ENCODE measurements at places on chromosomes 7 and 10. TPM values are rescaled to one million over a fixed set of nuclear protein-coding genes. Genes with fewer than 3 reads are reported as not detected.

- H3K27me3 ChIP-seq, result no peaks in the 10 kb centered on the region
- no peak overlapping the region for H3K27ac ChIP-seq
- H3K4me1 ChIP-seq, result peaks cover 5% of the 10 kb centered on the region
- H3K36me3 ChIP-seq, result no peaks in the 10 kb centered on the region
These were observed 294.3 kb upstream of the KIAA1217 start for GRCh38 chr10:23914641-23915040.

DNA sequence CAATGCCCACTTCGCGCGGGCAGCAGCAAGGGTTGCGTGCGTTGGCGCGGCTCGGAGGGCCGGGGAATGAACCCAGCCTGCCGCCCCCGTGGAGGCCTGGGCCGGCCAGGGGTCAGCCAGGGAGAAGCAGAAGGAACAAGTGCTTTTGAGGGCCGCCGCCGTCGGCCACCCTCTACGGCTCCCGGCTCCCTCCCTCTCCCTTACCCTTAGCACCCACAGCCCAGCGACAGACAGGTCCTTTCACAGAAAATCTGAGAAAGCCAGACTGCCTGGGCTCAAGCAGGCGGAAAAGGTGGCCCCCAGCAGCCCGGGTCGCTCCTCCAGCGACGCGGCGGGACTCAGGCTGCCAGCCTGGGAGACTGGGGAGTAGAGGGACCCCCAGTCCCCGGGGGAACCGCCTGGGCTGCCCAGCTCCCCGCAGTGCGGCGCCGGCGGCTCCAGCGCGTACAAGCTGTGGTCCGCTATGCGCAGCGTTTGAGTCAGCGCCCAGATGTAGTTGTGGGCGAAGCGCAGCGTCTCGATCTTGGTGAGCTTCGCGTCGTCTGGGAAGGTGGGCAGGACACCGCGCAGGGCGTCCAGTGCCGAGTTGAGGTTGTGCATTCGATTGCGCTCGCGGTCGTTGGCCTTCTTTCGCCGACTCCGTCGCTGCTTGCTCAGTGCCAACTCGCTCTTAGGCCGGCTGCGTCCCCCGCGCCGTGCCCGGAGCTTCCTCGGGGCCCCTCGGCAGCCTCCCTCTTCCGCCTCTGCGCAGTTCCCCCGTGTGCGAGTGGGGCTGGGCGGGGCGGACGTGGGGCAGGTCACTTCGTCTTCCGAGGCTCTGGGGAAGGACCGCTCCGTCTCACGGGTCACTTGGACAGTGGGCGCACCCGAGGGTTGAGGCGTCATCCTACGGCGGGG, 815 bp downstream of the NEUROG3 start:
- peaks cover 97% of the 10 kb centered on the region for H3K27me3 ChIP-seq
- H3K27ac ChIP-seq, result no peak overlapping the region
- peaks cover 7% of the 10 kb centered on the region for H3K4me1 ChIP-seq
- no peak overlapping the region for H3K4me3 ChIP-seq

DNA sequence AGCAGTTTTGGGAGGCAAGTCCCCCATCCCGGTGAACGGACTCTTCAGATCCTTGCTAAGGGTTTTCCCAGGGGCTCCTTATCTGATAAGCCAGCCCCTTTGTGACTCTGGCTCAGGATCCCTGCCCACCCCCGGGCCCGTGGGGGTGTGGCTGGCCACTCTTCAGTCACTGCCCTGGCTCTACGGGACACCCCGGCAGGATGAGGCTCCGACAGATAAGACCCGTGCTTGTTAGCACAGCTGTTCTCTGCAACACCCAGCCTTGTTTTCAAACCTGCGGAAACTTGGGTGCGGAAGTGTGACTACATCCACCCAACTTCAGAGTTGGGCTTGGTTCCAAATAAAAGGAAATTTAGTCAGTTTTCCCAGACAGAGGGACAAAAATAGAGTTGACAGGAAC, 66.7 kb upstream of the PODXL start:
- H3K27ac ChIP-seq, result no peak overlapping the region
- no peaks in the 10 kb centered on the region for H3K27me3 ChIP-seq
- no peaks in the 10 kb centered on the region for H3K36me3 ChIP-seq
- DNase-seq, result no peak
- peaks cover 4% of the 10 kb centered on the region for H3K4me1 ChIP-seq

DNA sequence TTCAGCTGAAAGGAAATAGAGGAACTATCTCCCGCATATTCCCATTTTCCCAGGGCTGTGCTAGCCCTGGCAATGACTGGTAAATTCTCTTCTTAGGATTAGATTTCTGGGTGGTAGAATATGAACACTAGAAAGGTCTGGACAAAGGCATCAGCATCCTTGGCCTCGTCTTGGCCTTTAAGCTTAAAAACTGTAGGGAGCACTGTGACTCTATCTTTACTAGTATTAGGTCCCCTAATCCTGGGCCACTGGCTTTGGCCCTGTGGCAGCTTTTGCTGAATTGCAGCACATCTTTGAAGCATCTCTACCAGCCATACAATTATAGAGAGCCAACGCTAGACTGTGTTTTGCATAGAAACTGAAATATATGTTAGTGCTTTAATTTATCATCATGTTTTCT, 41.5 kb upstream of the EBLN1 start:
- H3K36me3 ChIP-seq, result no peaks in the 10 kb centered on the region
- H3K27ac ChIP-seq, result no peak overlapping the region
- no peaks in the 10 kb centered on the region for H3K4me1 ChIP-seq
- no peak for DNase-seq
- H3K27me3 ChIP-seq, result no peaks in the 10 kb centered on the region

GRCh38 chr10:2351566-2351965, 614.2 kb upstream of the ADARB2 start:
- H3K4me3 ChIP-seq, result no peak overlapping the region
- H3K27me3 ChIP-seq, result no peaks in the 10 kb centered on the region

DNA sequence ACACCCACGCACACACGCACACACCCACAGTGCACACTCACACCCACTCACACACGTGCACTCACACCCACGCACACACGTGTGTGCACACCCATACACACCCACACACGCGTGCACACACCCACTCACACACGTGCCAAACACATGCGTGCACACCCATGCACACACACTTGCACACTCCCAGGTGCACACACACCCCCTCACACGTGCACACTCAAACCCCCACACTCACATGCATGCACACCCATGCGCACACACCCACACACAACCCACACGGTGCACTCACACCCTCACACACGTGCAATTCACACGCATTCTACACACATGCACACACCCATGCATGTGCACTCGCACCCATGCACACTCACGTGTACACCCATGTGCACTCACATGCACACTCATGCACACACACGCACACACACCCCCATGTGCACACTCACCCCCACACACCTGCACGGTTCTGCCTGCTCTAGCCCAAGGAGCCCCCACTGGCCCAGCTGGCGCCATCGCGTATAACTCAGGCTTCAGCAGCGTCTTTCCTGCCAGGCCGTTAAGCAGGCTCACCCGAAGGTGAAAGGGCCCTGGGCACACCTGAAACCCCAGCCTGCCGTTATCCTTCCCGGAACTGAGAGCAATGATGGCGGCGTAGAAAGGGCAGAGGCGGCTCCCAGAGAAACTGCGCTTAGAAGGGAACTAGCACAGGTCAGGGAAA, 63.9 kb upstream of the PDGFA start:
- H3K27me3 ChIP-seq, result no peaks in the 10 kb centered on the region
- no peaks in the 10 kb centered on the region for H3K4me1 ChIP-seq
- H3K27ac ChIP-seq, result no peak overlapping the region
- H3K36me3 ChIP-seq, result no peaks in the 10 kb centered on the region
- no peak for DNase-seq

- DNase-seq, result no peak
- no peak overlapping the region for H3K4me3 ChIP-seq
- no peak overlapping the region for H3K27ac ChIP-seq
- no peaks in the 10 kb centered on the region for H3K36me3 ChIP-seq
These were observed 307.6 kb downstream of the GRID1 start for GRCh38 chr10:86058964-86059363.

DNA sequence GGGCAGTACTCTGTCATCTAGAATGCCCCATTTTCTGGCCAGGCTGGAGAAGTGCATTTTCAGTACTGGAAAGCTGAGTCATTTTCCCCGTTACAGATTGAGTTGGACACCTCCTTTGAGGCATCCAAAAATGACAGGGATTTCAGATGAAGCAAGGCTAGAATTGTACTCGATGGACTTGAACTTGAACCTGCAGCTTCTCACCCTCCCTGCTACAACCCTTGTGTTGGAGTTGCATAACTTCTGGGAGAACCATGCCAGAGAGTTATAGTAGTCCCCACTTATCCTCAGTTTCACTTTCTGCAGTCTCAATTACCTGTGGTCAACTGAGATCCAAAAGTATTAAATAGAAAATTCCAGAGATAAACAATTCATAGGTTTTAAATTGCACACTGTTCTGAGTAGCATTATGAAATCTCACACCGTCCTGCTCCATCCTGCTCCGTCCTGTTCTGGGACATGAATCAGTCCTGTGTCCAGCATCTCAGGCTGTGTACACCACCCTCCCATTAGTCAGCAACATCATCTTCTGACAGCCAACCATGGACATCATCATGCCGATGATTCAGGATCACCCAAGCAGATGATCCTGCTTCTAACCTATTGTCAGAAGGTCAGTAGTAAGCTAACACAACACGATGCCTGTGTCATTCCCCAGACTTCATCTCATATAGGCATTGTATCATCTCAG, 363.7 kb downstream of the DPP6 start:
- H3K27me3 ChIP-seq, result no peaks in the 10 kb centered on the region
- H3K4me3 ChIP-seq, result no peak overlapping the region
- peak overlapping the region; percentile 49 for H3K27ac ChIP-seq
- no peaks in the 10 kb centered on the region for H3K36me3 ChIP-seq

- H3K4me1 ChIP-seq, result peaks cover 10% of the 10 kb centered on the region
- DNase-seq, result no peak
- H3K27me3 ChIP-seq, result no peaks in the 10 kb centered on the region
- no peak overlapping the region for H3K4me3 ChIP-seq
- no peaks in the 10 kb centered on the region for H3K36me3 ChIP-seq
- peak overlapping the region; percentile 67 for H3K27ac ChIP-seq
These were observed 162.2 kb upstream of the BMPER start for GRCh38 chr7:33742999-33743587.

DNA sequence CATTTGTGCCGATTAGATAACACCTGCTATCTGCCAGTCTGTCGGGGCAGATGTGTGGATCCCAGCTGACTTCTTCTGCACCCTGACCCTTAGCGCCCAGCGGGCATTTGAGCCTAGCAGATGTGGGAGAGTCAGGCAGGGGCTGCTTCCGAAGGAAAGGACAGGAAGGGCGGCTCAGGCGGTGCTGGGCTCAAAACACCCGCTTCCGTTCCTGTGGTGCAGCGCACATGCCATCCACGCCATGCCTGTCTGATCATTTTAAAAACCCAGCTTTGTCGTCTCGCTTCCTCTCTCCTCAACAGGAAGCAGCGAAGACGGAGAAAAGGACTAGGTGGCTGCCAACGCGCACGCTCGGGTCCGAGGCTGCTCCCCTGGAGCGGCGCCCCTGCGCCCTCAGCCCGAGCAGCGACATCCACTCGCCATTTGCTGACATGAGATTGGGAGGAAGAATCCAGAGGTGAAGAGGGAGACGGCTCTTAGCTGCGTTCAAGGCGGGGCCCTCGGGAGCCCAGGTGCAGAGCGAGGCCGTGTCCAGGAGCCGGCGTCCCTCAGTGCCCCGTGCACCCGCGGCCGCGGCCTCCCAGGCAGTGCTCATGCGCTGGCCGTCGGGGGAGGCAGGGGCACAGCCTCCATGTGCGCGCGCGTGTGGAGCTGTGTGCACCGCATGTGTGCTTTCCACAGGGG, 5.9 kb upstream of the BHLHA15 start:
- no peak for DNase-seq
- peaks cover 30% of the 10 kb centered on the region for H3K36me3 ChIP-seq
- H3K4me1 ChIP-seq, result no peaks in the 10 kb centered on the region
- peaks cover under 1% of the 10 kb centered on the region for H3K27me3 ChIP-seq

DNA sequence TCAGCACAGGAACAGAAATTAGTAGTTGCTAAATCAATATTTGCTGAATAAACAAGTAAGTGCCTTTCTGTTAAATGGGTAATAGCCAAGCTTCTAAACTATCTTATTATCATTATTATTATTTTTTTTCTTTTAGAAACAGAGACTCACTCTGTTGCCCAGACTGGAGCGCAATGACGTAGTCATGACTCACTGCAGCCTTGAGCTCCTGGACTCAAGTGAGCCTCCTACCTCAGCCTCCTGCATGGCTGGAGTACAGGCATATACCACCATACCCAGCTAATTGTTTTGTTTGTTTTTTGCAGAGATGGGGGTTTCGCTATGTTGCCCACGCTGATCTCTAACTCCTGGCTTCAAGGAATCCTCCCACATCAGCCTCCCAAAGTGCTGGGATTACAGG, 12.3 kb upstream of the ELN start:
- H3K36me3 ChIP-seq, result no peaks in the 10 kb centered on the region
- no peaks in the 10 kb centered on the region for H3K27me3 ChIP-seq
- H3K4me3 ChIP-seq, result no peak overlapping the region
- no peak for DNase-seq
- peaks cover 22% of the 10 kb centered on the region for H3K4me1 ChIP-seq

- no peak overlapping the region for H3K4me3 ChIP-seq
- H3K4me1 ChIP-seq, result peaks cover 30% of the 10 kb centered on the region
- no peaks in the 10 kb centered on the region for H3K27me3 ChIP-seq
- no peaks in the 10 kb centered on the region for H3K36me3 ChIP-seq
- H3K27ac ChIP-seq, result no peak overlapping the region
These were observed 65.1 kb downstream of the PPP1R3C start for GRCh38 chr10:91567815-91568214.

DNA sequence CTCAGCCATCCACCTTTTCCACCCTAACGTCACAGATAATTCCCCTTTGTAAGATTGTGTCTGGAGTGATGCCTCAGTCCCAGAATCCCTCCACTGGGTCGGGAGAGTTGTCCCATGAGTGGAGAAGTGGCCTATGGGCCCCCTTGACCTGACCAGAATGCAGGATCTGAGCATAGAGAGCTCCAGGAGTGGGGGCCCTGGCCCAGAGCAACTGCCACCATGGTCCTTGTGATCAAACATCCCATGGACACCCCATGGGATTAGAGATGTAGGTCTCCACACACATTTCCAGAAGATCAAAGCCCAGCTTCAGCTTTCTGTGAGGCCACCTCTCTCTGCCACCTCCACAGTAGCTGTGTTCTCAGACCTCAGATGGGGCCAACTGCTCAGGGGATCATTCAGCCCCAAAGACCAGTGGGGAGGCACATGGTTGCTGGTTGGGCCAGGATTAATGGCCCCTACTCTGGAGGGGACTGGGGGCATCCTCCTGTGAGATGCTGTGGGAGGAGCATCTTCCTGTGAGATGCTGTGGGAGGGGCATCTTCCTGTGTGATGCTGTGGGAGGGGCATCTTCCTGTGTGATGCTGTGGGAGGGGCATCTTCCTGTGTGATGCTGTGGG, 28.5 kb upstream of the DPYSL4 start:
- no peak overlapping the region for H3K27ac ChIP-seq
- no peaks in the 10 kb centered on the region for H3K36me3 ChIP-seq
- no peak for DNase-seq

- H3K27me3 ChIP-seq, result no peaks in the 10 kb centered on the region
- no peaks in the 10 kb centered on the region for H3K36me3 ChIP-seq
- H3K4me3 ChIP-seq, result no peak overlapping the region
- no peak overlapping the region for H3K27ac ChIP-seq
- no peak for DNase-seq
- no peaks in the 10 kb centered on the region for H3K4me1 ChIP-seq
These were observed 31.0 kb downstream of the MKI67 start for GRCh38 chr10:128095027-128095752.

Gene GRM8
- total RNA-seq, result not detected

Gene C7orf25
- total RNA-seq, result 13.5 TPM

Gene WIPF3
- total RNA-seq, result 9.9 TPM

Gene AKR1C3
- total RNA-seq, result 236 TPM
